Stimulated activated CD8-positive, alpha-beta memory T cell treated with anti-CD3 and anti-CD28 coated beads, Interleukin-7, amount 100 ng/mL, for 24 hours (primary cell): ENCODE measurements at places on chromosomes 2 and 18.

DNA sequence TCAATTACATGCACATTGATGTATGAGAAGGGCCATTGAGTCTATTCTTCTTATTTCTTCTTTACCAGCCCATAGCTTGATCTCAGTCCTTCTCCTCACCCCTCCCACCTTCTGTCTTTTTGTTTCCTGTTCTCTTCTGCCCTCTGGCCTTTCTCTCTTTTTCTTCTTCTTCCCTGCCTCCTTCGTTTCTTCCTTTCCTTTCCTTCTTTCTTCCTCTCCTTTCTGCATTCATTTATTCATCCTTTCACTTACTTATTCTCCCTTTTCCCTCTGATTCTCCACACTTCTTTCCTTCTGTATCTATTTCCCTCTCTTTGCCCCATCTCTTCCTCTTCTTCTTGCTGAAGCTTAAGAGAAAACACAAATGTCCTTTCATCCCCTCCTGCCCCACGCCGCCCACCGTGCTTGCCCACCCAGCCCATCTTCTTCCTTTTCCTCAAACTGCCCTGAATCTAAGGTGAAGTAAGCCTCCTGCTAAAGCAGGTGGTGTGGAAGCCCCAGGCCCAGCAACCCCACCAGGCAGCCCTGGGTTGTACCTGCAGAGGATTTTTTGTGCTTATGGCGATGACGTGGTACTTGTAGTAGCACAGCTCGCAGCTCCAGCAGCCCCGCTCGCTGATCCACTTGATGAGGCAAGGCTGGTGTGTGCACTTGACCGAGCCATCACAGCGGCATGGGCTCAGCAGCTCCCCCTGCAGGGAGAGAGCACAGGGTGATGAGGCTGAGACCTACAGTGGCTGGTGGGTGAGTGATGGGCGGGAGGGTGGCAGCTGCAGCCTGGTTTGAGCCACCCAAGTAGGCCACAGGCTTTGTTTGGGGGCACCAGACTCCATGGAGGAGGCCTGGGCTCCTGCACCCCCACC lies 89.0 kb downstream of the MARCHF4 start:
- no peak for DNase-seq

- DNase-seq: no peak
Measured at GRCh38 chr18:75592527-75592926, 165.0 kb upstream of the SMIM21 start.

- no peak for DNase-seq
Measured at GRCh38 chr2:203463266-203463678, 71.8 kb downstream of the RAPH1 start.

GRCh38 chr2:232393556-232393955 lies 13.1 kb upstream of the ALPG start:
- DNase-seq: no peak

- no peak for DNase-seq
Measured at GRCh38 chr18:3596637-3597384, 146.8 kb downstream of the TGIF1 start.
